ENCODE measurements at places on chromosomes 6 and 20. TPM values are rescaled to one million over a fixed set of nuclear protein-coding genes. Genes with fewer than 3 reads are reported as not detected.

DNA sequence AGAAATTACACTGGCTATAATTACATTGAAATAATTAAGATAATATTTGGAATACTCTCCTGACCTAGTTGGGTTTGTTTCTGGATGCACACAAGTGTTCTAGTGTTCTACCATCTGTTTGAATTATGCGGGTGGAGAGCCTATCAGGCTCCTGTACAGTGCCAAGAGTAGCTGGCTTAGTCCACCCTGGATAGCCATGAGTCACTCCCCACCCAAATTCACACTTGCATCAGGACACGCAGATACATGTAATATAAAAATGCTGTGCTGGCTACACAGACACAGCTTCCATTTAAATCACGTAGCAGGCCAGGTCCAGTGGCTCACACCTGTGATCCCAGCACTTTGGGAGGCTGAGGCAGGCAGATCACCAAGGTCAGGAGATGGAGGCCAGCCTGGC lies 686.2 kb upstream of the SLC35B3 start:
- DNase-seq, result no peak

DNA sequence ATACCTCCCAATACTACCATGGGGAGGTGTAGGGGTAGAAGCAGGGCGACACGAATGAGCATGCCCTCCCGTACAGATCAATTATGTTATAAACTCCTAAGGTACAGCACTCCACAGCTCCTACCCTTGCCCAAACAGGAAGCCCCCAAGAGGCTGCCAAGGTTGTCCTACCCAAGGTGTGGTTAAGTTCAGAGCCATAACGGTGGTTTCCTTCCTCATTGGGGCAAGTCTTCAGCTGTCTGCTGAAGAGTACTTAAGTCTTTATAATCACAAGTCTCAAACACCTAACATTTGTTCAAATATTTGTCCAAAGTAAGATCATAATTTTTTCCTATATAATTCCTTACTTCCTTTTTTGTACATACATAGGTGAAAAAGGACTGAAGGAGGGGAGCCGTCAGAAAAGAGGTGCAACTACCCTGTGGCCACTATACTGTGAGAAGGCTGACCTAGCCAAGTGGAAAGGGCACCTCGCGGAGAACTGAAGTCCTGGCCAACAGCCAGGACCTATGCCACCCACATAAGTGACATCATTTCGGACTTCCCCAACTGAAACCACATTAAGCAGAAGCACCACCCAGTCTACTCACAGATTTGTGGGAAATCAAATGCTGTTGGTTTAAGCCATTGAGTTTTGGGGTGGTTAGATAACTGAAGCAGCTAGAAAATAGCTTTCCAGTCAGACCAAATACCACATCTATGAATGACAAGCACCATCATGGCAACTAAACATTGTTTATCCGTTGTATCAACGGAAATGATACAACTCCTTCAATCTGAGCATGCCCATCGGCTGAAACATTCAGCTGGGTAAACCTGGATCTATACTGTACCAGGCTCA lies 2.9 kb upstream of the RAB22A start:
- DNase-seq, result no peak

DNA sequence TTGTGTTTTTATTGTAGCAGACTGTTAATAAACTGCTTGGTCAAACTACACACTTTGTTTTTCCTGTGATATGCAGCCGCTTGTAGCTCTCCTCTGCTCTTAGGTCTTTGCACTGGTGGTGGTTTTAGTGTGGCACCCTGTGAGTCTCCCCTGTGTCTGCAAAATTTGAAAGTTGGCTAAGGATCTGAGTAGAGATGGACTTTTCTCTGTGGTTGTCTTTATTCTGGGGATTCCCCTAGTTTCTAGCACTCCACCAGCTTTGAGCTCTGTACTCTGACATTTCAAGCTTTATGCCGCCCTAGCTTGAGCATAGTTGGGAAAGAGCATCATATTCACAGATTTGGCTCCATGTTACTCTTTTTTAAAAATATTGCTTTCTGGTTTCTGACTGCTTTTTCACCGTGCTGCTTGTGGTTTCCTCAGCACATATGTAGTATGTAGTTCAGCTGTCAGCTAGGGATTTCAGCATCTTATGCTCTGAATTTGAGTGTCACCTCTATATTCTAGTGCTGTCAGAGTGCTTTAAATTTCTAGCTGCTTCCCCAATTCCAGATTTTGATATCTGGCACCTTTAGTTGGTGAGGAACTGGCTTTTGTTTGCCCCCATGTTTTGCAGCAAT lies 25.4 kb downstream of the CDYL start:
- no peak for DNase-seq

- DNase-seq, result no peak
These were observed 21.9 kb upstream of the ZSCAN9 start for GRCh38 chr6:28203201-28203600.

RAET1E gene
- total RNA-seq, result not detected

GRCh38 chr6:6655805-6656251 lies 67.3 kb downstream of the LY86 start:
- no peak for DNase-seq

- no peak for DNase-seq
These were observed 49.1 kb downstream of the GRM4 start for GRCh38 chr6:34096814-34097213.

DNA sequence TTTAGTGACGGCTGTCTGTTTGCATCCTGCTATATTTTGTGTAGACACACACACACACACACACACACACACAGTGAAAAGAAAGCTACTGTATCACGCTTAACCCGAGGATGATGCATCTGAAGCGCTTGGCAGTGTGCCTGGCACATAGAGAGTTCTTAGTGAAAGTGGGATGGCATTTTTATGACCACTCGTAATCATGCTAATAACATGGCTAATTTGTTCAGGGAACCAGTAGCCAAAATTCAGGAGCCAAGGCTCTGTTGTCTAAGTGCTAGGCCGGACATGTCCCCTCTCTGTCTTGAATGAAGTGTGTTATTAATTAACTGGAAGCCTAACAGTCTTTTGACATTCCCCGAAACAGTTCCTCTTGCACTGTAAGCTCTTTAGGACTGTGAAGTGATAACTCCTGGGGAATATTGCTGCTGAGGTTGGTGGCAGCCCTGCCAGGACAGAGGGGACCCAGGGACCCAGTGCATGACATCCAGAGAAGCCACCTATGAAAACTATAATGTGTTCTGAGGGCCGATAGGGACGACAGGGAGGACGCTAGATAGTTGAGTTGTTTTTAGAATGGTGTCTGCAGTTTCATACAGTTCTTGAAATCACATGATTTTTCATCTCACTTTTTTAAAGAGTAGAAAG lies 45.0 kb upstream of the IRF4 start:
- DNase-seq, result no peak

SLC22A2 gene
- not detected for total RNA-seq

MACROD2 gene
- 3.7 TPM for total RNA-seq

GRCh38 chr6:165846123-165846966 lies 183.3 kb upstream of the PDE10A start:
- no peak for DNase-seq

DNA sequence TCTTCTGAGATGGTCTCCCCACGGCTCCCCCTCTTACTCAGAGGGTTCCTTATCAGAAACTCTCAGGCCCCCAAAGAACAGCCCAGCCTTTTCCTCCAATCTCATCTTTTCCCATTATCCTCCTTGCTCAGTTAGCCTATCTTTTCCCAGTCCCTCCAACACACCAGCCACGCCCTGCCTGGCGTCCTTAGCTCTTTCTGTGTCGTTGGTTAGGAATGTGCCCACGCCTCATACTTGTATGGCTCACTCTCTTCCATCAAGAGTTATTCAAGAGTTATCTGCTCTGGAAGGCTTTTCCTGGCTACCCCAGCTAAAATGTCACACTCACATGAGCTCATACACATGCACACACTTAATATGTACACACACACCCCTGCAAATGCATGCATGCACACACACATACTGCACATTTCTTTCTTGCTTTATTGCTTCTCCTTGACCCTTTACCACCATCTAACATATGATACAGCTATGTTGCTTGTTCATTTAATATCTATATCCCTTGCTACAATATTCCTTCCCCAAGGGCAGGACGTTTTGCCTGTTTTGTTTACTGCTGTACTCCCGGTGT lies 37.6 kb downstream of the SLC2A10 start:
- DNase-seq, result no peak

DNA sequence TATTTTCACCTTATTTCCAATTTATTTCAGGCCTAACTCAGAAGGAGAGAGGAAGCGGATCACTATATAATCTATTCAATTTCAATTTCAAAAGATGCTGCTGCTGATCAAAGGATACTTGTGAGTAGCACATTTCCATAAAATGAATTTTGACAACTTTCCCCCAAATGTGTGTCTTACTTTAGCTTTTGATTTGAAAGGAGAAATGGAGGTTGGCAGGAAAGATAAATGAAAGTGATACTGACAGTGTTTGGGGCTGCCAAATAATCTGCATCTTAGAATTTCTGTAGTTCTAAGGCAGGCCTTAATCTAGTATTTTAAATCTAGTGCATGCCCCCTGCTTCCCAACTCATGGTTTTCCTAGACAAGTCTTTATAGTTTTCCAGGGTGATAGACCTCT lies 535.4 kb downstream of the DOK5 start:
- DNase-seq, result no peak

DNA sequence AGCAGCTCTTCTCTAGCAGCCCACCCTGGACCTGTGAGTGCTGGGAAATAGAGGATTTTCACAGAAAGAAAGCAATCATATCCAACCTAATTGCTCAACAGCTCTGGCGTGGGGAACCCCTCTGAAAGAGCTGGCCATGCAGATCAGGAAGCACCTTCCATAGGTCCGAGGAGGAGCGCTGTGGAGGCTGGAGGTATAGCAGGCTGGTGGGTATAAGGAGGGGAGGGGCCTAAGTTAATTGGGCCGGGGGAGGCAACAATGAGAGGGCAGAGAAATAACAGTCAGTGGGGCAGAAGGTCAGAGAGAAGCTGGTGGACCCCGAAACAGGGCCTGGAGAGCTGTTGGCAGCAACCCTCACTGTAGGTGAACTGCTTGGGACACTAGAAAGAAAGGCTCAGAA lies 40.8 kb downstream of the SNRNP48 start:
- no peak for DNase-seq

BPIFB4 gene
- not detected for total RNA-seq

- no peak for DNase-seq
These were observed 501.4 kb downstream of the EPM2A start for GRCh38 chr6:145233955-145234354.

PKIB gene
- 2.1 TPM for total RNA-seq

DNA sequence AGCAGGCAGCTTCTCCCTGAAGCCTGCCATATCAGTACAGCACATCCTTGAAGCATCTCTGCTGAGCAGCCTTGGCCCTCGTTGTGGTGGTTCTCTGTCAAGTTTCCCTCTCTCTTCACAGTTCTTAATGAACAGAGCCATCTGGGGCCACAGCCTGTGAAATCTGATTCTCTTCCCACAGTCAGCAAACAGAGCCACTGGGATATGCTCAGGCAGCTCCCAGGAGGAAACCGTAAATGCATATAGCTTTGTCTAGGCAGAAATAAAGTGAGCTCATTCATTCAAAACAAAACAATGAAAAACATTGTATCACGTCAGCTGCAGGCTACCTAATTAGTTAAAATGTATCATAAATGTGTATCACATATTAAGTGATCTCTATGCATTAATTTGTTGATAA lies 80.3 kb downstream of the TBC1D7 start:
- no peak for DNase-seq

GRCh38 chr6:13457577-13457976 lies 29.8 kb downstream of the GFOD1 start:
- peak; percentile 28 for DNase-seq

MTFR2 gene
- not detected for total RNA-seq

RIPOR3 gene
- 20.1 TPM for total RNA-seq

MOG gene
- total RNA-seq, result not detected

CST4 gene
- total RNA-seq, result not detected

- no peak for DNase-seq
These were observed 153.6 kb downstream of the COL21A1 start for GRCh38 chr6:56093776-56094175.

- no peak for DNase-seq
These were observed 12.6 kb downstream of the SERPINB6 start for GRCh38 chr6:2958776-2959175.

PPP1R3G gene
- 0.40 TPM for total RNA-seq

DNA sequence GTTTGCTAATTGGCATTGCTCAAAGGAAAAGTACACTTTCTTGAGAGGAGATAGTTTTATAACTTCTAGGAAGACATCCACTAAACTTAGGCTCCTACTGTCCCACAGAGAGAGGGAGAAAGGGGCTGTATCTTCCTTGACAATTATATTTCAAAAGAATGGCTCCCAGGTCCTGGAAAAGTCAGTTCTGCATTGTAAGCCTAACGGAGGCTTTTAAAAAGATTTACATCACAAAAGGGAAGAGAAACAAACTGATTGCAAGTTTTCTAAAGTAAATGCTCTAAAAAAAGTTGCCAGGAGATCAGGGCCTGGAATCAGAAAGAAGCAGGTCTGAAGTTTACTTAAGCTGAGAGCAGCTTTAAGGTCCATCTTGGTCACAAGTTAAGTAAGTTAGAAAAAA lies 839.5 kb downstream of the FRK start:
- DNase-seq, result no peak
